ENCODE measurements at places on chromosomes 4 and X.

- no peak for DNase-seq
Observed at GRCh38 chr4:44279066-44279465, 169.5 kb downstream of the KCTD8 start.

DNA sequence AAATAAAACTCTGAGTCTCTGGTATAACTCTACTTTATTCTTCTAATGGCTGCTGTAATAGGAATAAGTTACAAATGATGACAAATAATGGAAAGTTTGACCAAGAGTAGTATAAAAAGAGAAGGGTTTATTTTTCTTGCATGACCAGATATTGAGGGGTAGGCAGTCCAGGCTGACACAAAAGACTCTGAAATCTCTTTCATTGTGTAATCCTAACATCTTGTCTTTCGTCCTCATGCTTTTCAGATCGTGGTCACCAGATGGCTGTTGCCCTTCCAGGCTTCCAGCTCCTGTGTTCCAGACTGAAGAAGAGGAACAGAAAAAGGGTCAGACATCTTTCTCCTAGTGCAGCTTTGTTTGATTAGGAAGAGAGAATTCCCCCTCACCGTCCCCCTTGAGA, 176.9 kb upstream of the GK2 start:
- DNase-seq, result no peak

DNA sequence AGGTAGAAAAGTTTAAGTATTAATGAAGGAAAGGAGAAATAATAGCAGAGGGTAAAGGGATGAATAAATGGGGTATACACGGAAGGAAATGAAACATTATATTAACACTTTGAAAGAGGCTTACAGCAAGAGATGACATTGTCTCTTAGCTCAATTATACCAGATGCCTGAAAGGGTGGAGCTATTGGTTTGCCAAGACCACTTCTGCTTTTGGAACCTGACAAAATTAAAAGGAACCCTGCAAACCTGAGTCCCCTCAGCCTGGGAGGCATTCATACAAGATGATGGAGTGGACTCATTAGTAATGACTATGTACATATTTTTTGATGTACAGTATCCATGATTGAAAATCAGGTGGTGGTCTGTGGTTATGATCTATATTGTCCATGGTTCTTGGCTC, 45.1 kb upstream of the HPF1 start:
- DNase-seq, result no peak

DNA sequence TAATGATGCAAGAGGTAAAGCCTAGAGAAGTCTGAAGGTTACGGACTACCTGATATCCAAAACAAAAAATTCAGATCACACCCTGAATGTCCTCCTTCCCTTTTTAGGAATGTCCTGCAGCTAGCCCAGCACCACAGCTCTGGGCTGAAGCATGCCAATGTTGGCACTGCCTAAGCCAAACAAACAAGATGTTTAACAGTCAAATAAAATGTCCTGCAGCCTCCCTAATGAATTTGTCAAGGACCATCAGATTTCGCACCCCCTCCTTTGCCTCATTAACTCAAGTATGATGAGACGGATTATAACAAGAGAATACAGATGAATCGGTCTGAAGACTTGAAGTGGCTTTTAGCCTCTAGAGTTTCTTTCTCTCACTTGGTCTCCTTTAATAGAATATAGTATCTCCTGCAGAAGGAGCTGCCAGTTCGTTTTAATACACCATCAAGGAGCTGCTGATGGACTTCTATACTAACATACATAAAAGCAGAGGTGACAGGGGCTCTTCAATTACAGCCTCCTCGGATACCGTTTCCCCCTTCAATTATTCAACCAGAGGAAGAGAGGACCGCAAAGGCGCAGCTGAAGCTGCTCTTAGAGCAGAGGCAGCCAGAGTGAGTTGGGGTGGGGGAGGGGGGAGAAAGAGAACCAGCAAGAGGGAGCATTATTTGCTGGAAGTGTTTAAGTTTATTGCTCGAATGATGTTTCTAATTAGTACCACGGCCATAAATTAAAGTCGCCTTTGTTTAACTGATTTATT, 3.0 kb upstream of the MAB21L2 start:
- DNase-seq, result no peak

GRCh38 chr4:175871774-175872405, 59.8 kb upstream of the GPM6A start:
- no peak for DNase-seq

GRCh38 chrX:143642426-143642825, 6.5 kb upstream of the SLITRK4 start:
- DNase-seq, result no peak
